Endothelial cell of umbilical vein (primary cell): ENCODE measurements at places on chromosomes 6 and 20. TPM values are rescaled to one million over a fixed set of nuclear protein-coding genes. Genes with fewer than 3 reads are reported as not detected.
A peak's percentile ranks its signal among the peaks of the same experiment; 100 is the strongest.

- DNase-seq, result no peak
These were observed 80.8 kb downstream of the PLEKHG1 start for GRCh38 chr6:150680510-150680909.

- DNase-seq, result no peak
These were observed 9.3 kb downstream of the ANGPT4 start for GRCh38 chr20:906703-907270.

CCND3 gene
- 87.5 and 96.7 TPM in 2 replicates for total RNA-seq

- peak; percentile 88 for DNase-seq
These were observed 120.8 kb downstream of the OR2B2 start for GRCh38 chr6:27791182-27791943.

ADRM1 gene
- total RNA-seq, result 144 and 154 TPM in 2 replicates

GRCh38 chr6:8047541-8048292 is 16.5 kb downstream of the BLOC1S5 start:
- DNase-seq, result peak; percentile 82

DNA sequence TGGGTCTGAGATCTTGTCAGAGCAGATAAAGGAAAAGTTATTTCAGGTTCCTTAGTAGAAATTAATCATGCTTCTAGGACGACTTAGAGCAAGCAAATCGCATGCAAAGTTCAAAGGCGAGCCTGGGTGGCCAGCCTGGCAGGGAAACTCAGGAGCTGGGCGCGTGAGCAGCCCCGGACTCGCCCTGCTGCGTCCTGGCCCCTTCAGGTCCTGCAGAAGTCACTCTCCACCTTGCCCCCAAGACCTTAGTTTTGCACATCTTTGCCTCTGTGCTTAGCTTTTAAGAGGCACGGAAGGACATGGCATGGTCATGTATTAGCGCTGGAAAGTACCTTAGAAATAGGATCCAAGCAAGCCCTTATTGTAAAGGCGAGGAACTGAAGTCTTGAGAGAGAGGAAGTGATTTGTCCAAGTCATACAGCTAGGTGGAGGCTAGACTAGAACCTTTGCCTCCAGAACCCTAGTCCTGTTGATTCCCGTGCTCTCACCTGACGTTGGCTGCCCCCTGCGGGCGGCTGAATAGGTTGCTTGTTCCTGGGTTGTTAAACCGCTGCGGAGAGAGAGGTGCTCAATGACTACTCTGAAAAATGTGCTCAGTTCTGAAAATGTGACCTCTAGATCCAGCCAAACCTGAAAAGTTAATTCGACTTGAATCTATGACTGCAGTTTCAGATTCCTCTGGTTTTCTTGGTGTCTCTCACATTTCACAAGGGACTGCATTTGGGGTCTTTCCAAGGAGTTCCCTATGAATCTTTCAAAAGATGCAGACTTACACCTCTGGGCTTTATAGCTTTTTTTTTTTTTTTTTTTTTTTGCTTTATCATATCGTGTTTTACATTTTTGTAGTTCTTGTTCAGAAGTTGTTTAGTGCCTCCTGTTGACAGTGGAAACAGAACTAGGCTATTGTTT is 2.7 kb downstream of the MYB start:
- DNase-seq, result peak; percentile 35

DNA sequence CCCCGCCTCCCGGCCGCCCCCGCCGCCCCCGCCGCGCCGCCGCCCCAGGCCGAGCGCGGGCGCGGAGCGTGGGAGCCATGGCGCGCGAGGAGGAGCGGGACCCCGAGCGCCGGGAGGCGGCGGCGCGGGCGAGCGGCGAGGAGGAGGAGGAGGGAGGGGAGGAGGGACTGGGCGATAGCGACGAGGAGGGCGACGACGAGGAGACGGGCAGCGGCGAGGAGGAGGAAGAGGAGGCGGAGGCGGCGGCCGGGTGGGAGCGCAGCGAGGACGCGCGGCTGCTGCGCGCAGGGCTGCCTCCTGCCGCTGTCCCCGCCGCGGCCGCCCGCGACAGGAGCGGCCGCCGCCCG is at the start of gene SLC24A3:
Gene SLC24A3, plus strand, starts transcription at position 174 of the 347 bp plus-strand sequence.
- DNase-seq, result no peak

DNA sequence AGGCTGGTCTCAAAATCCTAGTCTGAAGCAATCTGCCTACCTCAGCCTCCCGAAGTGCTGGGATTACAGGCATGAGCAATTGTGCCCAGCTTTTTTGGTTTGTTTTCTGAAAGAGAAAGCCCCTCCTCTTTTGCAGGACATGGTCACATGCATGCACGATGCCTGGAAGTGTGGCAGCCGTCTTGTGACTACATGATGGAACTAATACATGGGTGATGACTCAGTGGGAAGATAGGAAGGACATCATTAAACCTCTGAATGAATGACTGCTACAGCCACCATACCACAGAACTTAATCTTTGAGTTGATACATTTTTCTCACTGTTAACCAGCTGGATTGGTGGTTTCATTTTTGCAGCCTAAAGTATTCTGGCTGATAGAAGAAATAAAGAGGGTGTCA is 13.4 kb upstream of the CTNNBL1 start:
- DNase-seq, result no peak

- no peak for DNase-seq
These were observed 12.8 kb downstream of the MED23 start for GRCh38 chr6:131615275-131615674.

- no peak for DNase-seq
These were observed 46.7 kb downstream of the FGD2 start for GRCh38 chr6:37052027-37052628.

TBXT gene
- total RNA-seq, result not detected in 2 replicates

GRCh38 chr6:168315596-168315995 is 4.0 kb downstream of the DACT2 start:
- DNase-seq, result no peak

GRCh38 chr20:50728981-50729874 is 2.2 kb upstream of the PARD6B start:
- no peak for DNase-seq

- DNase-seq, result no peak
These were observed 70.8 kb downstream of the BMP2 start for GRCh38 chr20:6838181-6838826.

PRKN gene
- total RNA-seq, result 0.60 TPM in 1 of 2 replicates, not detected in the other

NFS1 gene
- 24.0 and 25.1 TPM in 2 replicates for total RNA-seq

DNA sequence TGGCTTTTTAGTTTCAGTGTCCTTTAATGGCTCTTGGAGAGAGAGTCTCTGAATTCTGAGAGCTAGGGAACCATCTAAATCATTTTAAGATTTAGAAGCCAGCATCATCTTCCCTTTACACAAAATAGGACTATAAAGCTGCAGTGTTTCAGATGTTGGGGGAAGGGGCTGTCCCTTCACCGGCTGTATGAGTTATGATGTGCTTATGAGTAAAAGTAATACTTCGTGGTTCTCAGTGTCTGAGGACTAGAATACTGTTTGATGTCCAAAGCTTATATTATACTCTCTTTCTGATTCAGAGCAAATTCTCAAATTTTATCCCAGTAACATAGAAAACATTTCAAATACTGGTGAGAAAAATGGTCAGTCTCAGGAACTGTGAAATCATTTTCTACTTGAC is 63.5 kb upstream of the FAM8A1 start:
- no peak for DNase-seq

GRCh38 chr6:119333707-119334295 is 15.8 kb downstream of the MAN1A1 start:
- no peak for DNase-seq

- peak; percentile 92 for DNase-seq
These were observed 41.1 kb upstream of the TMEM170B start for GRCh38 chr6:11496152-11497060.

RGS17 gene
- 1.1 and 2.3 TPM in 2 replicates for total RNA-seq

- peak; percentile 51 for DNase-seq
These were observed 41.9 kb downstream of the PLEKHG1 start for GRCh38 chr6:150641398-150642139.

DNA sequence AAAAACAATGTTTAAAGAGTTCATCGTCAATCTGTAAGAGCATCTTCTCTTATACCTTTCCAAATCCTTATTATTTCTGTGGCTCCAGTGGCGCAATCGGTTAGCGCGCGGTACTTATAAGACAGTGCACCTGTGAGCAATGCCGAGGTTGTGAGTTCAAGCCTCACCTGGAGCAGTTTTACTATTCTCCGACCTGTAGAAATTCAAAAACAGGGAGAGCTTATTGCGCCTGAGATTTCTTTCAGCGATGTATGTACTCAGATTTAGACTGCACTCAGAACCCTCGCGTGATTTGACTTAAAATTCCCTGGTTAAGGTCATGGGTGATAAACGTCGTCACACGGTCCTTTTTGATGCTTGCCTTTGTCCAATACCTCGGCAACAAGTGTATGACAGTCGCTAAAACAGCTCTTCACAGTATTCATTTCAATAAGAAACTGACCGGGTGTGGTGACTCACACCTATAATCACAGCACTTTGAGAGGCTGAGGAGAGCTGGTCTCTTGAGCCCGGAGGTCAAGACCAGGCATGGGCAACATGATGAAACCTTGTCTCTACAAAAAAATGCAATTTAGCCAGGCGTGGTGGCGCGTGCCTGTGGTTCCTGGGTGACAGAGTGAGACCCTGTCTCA is 11.9 kb downstream of the GPX5 start:
- no peak for DNase-seq

- DNase-seq, result peak; percentile 63
These were observed 52.4 kb downstream of the NINL start for GRCh38 chr20:25532971-25533391.

C6orf58 gene
- not detected in 2 replicates for total RNA-seq

DNA sequence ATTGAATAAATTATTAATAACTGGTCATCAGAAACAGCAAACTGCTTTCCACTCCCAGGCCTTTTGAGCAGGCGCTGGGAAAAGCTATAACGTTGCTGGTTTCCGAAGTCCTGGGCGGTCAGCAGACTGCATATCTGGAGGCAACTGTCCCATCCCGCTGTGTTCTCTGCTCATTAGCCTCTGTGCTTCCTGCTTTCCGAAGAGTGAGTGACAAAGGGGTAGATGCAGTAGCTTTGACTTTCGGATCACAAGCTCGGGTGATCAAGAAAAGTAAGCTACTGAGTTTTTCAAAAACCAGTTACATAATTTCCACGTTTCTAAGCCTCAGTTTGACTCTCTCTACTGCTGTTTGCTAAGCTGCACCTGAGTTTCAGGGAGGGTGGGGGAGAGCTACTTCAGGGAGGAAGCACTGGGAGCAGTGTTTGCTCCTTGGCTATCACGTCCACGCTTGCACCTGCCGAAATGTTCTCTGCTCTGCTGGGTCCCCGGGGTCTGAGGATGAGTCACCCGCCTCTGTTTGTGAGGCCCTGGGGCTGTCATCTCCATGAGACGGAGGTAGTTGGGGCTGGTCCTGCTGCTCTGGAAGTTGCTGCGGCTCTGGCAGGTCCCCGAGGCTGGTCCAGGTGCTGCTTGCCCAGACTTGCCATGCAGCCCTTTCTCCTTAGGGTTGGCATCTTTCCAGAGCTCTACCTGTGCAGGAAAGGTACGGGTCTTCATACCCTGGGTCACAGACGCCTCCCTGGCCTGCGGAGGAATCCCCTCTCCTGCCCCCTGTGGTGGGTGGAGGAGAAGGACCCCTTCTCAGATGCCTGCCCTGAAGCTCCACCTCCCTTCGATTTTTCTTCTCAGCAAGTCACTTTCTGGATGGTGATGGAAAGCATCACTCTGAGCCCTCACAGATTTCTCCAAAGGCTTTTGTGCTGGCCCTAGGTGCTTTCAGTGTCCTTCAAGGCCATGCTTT is 220.0 kb downstream of the QKI start:
- no peak for DNase-seq

- no peak for DNase-seq
These were observed 48.1 kb downstream of the ESF1 start for GRCh38 chr20:13736436-13737191.

DNA sequence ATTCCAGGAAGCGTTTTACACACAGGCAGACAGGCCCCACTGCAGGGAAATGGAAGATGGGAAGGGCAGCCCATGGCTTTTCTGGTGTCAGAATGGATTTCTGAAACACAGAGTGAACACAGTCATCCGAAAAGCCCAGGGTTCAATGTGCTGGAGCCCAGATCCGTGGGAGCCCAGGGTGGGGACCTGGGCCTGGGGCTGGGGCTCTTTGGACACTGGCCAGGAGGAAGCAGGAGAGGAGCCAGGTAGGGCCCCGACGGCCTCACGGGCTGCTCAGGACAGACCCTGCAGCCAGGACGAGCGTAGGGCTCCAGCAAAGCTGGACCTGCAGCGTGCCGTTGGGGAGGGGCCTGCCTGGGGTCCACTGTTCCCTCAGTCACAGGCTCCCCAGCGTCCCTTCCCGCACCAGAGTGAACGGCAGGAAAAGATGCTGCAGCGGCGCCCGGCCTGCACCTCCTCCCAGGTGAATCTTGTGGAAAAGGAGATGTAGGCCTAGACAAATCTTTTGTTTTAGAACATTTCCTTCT is 24.3 kb upstream of the LSM14B start:
- DNase-seq, result no peak

PGC gene
- not detected in 2 replicates for total RNA-seq

DNA sequence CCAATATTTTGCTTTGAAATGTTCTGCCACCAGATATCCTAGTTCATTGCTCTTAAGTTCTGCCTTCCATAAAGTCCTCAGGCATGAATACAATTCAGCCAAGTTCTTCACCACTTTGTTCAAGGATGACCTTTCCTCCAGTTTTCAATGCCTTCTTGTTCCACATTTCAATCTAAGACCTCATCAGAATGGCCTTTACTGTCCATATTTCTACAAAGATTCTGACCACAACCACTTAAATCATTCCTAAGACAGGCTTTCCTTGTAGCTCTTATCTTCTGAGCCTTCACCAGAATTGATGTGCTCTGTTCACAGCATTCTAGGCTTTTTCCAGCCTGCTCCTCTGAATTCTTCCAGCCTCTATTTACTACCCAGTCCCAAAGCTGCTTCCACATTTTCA is 319.0 kb downstream of the HACE1 start:
- no peak for DNase-seq

ANKRD66 gene
- total RNA-seq, result not detected in 2 replicates

GRCh38 chr6:50884364-50884763 is 65.7 kb downstream of the TFAP2B start:
- no peak for DNase-seq

- no peak for DNase-seq
These were observed 117.3 kb downstream of the QRSL1 start for GRCh38 chr6:106746652-106747051.

GRCh38 chr6:127079681-127080080 is 38.8 kb upstream of the RSPO3 start:
- DNase-seq, result no peak

DNA sequence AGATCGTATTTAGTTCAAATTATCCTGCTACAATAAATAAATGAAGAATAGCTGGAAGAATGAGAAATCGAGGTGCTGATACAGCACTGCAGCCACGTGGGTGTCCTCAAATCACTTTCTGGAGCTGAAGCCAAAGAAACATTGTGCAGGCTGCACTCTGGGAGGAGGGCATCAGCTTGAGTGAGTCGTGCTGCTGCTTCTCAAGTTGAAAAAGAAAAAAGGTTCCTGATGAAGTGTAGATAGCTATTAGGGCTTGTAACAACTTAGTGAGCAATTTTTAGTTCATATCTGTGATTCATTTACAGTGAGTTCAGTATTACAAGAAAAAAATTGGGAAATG is 40.5 kb downstream of the DSE start:
- peak; percentile 72 for DNase-seq

TMEM200A gene
- total RNA-seq, result 0.74 and 0.75 TPM in 2 replicates

DNA sequence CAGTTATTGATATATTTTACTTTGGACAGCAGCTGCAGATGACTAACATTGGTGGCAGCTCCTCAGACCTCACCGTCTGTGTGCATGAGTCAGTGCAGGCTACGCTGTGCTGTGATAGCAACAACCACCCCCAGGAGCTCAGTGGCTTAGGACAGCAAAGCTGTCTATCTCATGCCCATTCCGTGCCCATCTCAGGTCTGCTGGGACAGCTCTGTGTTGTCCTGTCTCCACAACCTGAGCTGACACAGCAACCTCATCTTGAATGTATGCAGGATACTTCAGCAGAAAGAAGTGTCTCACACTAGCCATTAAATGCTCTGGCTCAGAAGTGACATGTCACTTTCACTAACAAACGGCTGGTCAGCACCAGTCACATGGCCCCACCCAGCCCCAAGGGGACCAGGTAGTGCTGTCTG is 47.7 kb downstream of the BANF2 start:
- DNase-seq, result peak; percentile 85
